ENCODE measurements at places on chromosomes 2 and 18.

- DNase-seq, result no peak
These were observed 288.1 kb downstream of the EPHA4 start for GRCh38 chr2:221283896-221284545.

DNA sequence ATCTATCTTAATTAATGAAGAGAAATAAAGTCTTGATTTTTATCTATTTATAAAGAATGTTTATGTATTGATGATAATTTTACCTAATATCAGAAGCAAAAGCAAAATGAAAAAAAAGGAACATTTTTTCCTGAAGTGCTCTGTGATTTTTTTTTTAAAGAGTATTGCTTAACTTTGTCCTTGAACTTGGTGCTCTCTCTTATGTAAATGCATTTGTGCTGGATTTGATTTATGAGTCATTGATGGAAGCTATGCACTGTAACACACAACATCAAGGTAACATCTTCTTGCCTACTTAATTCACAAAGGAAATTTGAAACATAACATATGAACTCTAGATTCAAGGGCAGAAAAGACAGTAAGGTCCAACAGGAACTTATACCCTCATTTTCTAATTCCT is 312.9 kb upstream of the CDH19 start:
- DNase-seq, result no peak

DNA sequence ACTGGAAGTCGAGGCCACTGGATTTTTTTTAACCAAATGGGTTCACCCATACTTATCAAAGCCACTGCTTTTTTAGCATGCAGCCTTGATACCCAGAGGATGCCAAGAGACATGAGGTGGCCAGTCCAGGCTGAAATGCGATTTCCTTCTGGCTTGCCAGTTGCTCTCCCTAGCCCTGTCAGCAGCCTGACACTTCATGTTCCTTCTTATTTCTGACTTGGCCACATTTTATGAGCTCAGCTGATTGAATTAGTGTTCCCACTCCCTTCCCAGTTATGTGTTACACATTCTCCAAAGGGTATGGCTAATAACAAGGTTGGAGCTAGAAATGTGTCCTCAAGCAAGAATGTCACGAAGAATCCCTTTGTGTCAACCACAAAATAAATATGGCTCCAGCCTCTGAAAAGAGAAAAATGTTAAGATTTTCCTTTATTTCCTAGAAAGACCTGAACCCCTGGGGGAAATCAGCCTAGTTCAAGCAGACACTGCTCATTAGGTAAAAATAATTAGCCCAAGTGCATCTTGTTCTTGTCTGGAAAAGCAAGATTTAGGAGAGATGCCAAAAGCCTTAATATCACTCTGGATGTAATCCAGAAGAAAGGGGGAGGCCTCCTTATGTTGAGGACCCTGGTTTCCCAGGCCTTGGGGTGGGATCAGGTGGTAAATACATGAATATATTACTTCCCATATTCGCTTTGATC is 121.7 kb upstream of the TACR1 start:
- no peak for DNase-seq

GRCh38 chr2:166341426-166341825 is 34.3 kb downstream of the SCN9A start:
- no peak for DNase-seq

DNA sequence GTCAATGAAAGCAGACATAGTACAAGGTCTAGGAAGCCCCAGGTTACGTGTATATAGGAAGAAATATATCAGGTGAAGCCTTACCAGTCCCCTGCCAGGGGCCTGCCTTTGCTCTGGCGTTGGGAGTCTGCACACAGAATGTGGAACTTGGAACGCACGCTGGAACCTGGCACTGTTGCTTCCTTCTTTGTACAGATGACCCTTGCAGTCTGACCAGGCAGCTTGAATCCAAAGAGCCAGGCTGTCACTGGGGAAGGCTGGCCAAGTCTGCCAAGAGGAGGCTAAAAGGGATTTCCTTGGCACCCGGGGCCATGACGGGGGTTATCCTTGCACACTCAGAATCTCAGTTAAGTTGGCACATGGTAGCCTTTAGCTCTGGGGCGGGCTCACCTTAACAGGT is 39.5 kb downstream of the TMEM247 start:
- no peak for DNase-seq

GRCh38 chr2:220932041-220932440 is 640.1 kb downstream of the EPHA4 start:
- no peak for DNase-seq

- DNase-seq, result no peak
These were observed 1601.1 kb downstream of the SUCLG1 start for GRCh38 chr2:82857967-82858366.

DNA sequence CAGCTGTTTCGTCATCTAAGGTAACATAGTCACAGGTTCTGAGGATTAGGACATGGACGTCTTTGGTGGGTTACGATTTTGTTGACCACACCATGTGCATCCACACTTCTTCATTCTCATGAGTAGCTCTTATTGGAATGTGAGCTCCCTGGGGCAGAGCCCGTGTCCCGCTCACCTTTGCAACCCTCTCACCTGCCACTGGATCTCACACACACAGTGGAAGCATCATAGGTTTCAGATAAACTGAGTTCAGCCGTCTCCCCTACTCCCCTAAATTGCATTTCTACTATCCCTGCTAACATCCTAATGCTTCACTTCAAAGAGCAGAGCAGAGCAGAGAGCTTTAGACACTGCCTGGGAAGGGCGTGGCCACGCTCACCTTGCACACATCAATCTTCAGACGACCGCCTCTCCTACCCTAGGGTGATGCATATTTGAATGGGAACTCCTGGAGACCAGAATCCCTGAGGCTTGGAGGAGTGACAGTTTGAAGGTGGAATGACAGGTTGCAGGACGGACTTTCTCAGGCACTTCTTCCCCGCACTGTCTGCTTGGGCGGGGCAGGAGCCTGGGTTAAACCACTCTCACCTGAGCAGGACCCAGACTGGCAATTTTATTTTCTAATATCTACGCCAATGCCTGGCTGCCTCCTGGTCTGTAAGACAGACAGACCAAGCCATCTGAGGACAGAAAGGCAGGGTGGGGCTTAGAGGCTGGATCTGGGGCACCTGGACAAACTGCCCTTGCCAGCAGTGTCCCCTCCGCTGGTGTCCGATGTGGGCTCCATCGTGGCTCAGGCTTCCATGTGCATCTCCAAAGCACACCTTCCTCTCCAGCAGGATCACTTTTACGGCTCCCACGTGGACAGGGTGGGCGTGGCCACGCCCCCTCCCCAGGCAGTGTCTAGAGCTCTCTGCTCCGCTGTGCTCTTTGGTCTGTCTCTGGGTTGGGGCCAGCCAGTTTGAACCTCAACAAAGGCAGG is 229.5 kb upstream of the COPS8 start:
- no peak for DNase-seq

DNA sequence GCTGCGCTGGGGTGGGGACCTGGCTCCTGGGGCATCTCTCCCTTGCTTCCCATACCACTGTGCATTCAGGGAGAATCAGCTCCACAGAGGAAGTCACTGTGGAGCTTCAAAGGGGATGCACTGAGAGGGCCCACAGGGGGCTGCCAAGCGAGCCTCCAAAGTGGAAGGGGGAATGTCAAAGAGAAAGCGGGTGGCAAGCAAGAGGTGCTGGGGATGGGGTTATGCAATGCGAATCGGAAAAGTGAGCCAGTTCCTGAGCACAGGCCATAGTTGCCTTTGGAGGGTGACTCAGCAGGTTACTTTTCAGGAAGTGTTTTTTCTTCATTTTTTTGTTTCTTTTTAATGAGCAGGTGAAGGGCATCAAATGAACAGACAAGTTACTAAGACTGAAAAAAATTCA is 17.6 kb downstream of the PMAIP1 start:
- DNase-seq, result peak; percentile 26

GRCh38 chr2:75494137-75494769 is 66.5 kb downstream of the EVA1A start:
- DNase-seq, result no peak

- DNase-seq, result no peak
These were observed 140.1 kb upstream of the SMAD7 start for GRCh38 chr18:49090901-49091300.

DNA sequence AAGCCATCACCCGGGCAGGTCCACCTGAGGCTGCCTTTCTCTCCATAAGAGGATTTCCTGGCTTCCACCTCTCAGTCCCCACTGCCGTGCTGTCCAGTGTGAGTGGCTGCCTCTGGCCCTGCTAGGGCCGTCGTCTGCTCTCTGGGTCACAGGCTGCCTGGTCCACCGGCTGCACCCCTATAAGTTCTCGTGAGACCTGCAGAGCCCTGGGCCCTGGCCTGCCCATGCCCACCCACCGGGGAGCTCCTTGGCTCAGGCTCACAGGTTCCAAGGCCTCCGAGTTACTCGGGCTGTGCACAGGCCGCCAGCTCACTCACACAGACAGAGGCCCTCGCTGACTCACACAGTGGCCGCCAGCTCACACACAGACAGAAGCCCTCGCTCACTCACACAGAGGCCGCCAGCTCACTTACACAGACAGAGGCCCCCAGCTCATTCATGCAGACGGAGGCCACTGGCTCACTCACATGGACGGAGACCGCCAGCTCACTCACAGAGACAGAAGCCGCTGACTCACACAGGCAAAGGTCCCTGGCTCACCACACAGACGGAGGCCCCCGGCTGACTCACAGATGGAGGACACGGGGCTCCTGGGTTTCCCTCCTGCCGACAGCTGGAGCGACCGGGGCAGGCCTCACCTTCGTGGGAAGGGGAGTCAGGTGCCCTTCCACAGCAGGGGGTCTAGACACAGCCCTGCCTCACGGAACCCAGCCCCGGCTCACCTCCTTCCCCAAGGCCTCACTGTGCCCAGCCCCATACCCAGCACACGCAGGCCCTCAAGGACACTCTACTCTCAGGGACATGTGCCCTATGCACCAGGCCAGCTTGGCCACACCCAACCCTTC is 334.1 kb upstream of the MYT1L start:
- DNase-seq, result no peak

GRCh38 chr2:133166031-133166430 is 402.2 kb downstream of the NCKAP5 start:
- DNase-seq, result no peak

- DNase-seq, result no peak
These were observed 417 bp downstream of the IL1B start for GRCh38 chr2:112836163-112836560.

- peak; percentile 10 for DNase-seq
These were observed 1.8 kb downstream of the SCN9A start for GRCh38 chr2:166373951-166374350.

GRCh38 chr2:216206041-216206703 is 97.0 kb downstream of the XRCC5 start:
- peak; percentile 71 for DNase-seq

- DNase-seq, result no peak
These were observed 61.7 kb upstream of the NCK2 start for GRCh38 chr2:105683011-105683492.
